ENCODE measurements at places on chromosomes 4 and X. TPM values are rescaled to one million over a fixed set of nuclear protein-coding genes. Genes with fewer than 3 reads are reported as not detected.

SSX2B gene
- not detected for total RNA-seq

PAGE2B gene
- total RNA-seq: not detected

FHDC1 gene
- total RNA-seq: 0.64 TPM

FGFBP2 gene
- total RNA-seq: 0.15 TPM

CPLX1 gene
- 0.64 TPM for total RNA-seq

UGT2B15 gene
- total RNA-seq: 0.08 TPM

ERAS gene
- not detected for total RNA-seq

GAGE1 gene
- total RNA-seq: not detected

MYOZ2 gene
- not detected for total RNA-seq

DDX53 gene
- not detected for total RNA-seq

TKTL2 gene
- not detected for total RNA-seq

PAK3 gene
- not detected for total RNA-seq

OGT gene
- total RNA-seq: 32.3 TPM
